ENCODE measurements at places on chromosomes 6 and 20.

GRCh38 chr6:17233531-17233930 lies 47.6 kb upstream of the RBM24 start:
- DNase-seq, result no peak

- peak; percentile 88 for DNase-seq
These were observed 160.1 kb downstream of the ZMYND8 start for GRCh38 chr20:47196091-47197081.

DNA sequence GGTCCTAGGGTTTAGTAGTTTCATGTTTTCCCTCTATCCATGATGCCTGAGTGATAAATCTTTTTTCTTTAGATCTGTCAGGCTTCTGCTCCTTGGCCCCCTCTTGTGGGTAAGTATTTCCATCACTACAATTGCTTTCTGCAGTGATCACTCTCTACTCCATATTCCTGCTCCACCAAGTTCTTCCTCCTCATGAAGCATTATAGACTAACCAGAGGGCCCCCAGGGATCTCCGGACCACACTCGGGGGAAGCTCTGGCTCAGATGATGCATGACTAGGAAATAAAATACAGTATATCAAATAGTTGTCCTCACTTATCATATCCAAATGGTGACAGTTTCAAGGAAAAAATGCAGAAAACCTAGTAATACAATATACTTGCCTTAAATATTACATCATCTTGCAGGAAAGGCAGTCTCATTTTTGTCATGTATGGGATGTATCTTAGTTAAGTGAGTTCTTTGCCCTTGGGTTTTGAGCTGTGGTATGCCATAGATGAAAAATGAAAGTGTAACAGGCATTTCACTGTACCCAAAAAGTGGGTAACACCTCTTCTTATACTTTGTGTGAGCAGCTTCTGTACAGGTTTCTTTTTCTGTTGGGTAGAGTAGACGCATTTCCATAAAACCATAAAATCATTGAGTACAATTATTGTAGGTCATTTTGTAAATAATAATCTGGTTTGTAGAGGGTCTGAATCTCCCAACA lies 200.9 kb upstream of the EYA4 start:
- DNase-seq, result peak; percentile 36

- no peak for DNase-seq
These were observed 53.7 kb upstream of the SIRPG start for GRCh38 chr20:1711266-1711665.

DNA sequence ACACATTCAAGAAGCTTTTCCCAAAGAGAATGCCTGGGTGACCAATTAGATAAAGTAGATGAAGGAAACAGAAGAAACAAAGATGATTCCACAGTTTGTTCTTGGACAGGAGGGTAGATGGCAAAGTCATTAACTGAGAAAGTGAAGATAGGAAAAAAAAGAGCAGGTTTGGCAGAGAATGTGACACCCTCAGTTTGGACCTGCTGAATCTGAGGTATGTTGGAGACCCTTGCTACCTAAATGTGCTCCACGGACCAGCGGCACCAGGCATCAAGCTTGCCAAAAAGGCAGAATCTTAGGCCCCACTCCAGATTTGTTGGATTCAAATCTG lies 49.7 kb downstream of the ARHGAP18 start:
- DNase-seq, result no peak

GRCh38 chr6:168496997-168497331 lies 56.0 kb downstream of the SMOC2 start:
- peak; percentile 54 for DNase-seq

- DNase-seq, result no peak
These were observed 271.3 kb downstream of the BMP7 start for GRCh38 chr20:56995149-56995548.

GRCh38 chr20:5524896-5525295 lies 208.1 kb upstream of the PROKR2 start:
- DNase-seq, result no peak

- no peak for DNase-seq
These were observed 183.4 kb downstream of the ADGRG6 start for GRCh38 chr6:142485256-142485655.

DNA sequence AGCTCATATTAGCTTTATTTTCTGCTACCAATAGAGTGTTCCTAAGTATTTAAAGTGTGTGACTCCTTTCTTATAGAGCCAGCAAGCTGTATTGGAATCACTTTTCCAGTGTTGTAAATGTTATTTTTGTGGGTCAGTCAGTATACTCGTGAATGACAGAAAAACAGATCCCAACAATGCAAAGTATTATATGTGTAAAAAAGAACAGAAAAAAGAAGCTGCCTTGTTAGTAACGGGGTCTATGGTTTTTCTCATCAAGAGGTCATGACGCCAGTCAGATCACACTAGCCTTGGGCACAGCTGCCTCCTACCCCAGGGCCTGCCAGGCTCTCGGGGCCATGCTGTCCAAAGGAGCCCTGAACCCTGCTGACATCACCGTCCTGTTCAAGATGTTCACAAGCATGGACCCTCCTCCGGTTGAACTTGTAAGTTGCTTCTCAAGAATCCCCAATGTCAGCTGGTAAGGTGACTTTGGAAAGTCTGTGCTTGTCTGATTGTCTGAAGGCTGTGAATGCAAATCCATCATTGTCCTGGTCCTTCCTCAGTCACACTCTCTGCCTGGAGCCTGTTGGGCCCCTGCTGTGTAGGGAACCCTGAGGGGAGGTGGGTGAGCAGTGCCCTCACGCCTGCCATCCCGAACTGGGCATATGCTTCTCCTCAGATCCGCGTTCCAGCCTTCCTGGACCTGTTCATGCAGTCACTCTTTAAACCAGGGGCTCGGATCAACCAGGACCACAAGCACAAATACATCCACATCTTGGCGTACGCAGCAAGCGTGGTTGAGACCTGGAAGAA lies 9.8 kb downstream of the NELFCD start:
- DNase-seq, result no peak

GRCh38 chr20:11445891-11446290 lies 471.8 kb upstream of the BTBD3 start:
- DNase-seq, result no peak

DNA sequence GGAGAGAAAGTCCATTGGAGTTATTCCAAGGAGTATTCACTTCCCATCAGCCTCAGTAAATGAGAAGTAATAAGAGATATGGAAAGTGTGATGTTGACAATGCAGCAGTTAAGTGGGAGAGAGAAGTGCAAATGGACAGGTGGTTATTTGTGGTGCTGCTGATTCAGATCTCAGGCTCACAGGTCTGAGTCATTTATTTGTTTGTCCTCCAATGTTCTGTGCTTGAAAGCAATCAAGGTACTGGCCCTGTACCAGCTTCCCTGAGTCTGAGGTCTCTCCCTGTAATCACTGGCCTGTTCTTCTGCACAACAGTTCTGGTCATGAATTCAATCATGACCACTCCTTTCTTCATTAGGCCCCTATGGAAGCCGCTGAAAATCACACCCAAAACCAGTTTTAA lies 827.7 kb downstream of the MAFB start:
- no peak for DNase-seq

DNA sequence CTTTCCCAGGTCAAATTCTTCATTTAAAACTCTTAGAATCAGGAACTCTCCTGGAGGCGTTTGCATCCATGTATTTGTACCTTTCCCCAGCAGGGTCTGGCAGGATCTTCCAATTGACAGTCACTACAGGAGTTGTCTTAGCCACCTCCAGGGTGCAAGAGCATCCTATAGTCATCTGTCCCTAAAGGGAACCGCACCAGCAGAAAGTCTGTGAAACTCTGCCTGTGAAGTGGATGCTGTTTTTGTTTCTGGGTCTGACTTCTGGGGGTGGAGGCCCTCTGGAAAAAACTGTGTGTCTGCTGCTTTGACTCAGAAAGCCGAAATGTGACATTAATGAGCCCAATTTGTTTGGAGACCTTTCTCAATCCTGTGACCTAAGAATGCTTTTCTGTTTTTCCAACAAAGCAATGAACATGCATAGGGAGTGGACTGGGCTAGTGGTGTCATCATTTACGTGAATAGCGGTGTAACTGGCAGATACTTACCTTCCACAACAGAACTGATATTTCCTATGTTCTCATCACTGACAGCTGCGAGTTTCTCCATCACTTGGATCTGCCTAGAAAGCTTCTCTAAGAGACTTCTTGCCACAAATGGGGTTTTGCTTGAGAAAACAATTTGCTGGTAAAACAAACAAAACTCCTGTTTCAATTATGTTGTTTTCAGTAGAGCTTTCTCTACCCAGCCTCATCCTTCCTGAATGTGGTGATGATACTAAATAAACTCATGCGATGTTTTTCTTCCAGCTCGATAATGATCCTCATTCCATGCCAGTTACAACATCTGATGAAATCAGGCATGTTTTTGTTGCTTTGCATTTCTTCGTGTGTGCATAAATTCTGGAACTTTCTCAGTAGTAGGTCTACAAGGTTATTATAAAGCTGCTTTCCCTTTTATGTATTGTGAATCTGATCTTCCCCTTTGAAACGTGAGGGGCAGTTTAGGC lies 33.3 kb upstream of the ARMH2 start:
- no peak for DNase-seq

- peak; percentile 76 for DNase-seq
These were observed 57.5 kb upstream of the BHLHE23 start for GRCh38 chr20:63064310-63064709.

DNA sequence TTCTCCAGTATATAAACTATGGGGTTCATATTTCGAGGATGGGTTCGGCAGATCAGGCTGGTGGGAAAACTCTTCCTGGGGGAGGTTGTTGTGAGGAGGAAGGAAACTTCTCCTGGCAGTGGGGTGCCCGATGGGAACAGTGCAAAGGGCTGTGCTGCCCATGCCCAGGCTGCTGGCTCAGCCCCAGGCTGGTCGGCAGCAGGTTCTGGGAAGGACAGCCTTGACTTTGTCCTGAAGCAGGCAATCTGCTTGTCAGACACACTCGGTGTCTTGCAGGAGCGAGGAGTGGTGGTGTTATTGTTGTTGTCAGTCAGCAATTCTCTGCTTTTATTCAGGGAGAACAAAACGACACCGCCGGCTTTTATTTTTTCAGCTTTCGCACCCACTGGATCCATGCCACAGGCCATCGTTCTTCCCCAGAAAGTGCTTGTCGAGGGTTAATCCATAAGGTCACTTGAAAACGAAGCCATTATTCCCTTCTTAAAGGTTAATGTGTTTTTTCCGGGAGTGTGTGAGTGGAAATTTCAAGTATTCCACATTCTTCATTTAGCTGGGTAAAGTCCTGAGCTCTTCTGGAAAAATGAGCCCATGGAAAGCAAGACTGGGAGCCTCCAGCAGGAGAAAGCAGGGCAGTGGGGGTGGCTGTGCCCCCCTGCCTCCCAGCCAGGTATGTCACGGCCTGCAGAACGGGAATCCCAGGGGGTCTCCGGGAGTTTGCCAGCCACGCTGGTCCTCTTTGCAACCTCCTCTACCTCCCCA lies 57.0 kb upstream of the STX16 start:
- DNase-seq, result no peak

DNA sequence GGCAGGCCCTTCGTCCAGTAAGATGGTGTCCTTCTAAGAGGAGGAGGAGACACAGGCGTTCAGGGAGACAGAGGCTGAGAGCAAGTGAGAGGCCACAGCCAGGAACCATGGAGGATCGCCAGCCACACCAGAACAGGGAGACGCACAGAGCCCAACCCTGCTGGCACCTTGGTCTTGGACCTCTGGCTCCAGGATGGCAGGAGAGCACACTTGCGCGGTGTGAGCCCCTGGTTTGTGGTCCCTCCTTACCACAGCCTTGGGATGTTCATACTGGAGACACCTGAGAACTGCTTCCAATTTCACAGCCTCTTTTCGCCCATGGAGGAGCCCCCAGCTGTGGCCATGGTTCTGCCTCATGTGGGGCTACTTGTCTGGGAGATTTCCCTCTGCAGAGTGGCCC lies 222.4 kb downstream of the DLL1 start:
- no peak for DNase-seq

DNA sequence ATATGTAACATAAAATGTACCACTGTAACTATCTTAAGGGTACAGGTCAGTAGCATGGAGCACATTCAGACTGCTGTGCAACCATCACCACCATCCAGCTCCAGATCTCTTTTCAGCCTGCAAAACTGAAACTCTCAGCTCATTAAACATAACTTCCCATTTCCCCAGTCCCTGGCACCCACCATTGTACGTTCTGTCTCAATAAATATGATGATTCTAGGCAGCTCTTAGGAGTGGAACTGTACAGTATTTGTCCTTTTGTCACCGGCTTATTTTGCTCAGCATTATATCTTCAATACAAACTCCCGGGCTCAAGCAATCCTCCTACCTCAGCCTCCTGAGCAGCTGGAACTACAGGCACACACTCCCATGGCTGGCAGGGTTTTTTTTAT lies 1.5 kb downstream of the ZC3H12D start:
- no peak for DNase-seq
